Stimulated activated CD8-positive, alpha-beta memory T cell treated with anti-CD3 and anti-CD28 coated beads, Interleukin-7, amount 100 ng/mL, for 4 hours (primary cell): ENCODE measurements at places on chromosomes 11 and 22.

GRCh38 chr11:123035831-123036230 is 26.1 kb downstream of the HSPA8 start:
- no peak for DNase-seq

GRCh38 chr11:77503006-77503405 is 29.1 kb upstream of the PAK1 start:
- no peak for DNase-seq

- DNase-seq = no peak
These were observed 53.5 kb downstream of the KCNJ4 start for GRCh38 chr22:38401336-38402084.

DNA sequence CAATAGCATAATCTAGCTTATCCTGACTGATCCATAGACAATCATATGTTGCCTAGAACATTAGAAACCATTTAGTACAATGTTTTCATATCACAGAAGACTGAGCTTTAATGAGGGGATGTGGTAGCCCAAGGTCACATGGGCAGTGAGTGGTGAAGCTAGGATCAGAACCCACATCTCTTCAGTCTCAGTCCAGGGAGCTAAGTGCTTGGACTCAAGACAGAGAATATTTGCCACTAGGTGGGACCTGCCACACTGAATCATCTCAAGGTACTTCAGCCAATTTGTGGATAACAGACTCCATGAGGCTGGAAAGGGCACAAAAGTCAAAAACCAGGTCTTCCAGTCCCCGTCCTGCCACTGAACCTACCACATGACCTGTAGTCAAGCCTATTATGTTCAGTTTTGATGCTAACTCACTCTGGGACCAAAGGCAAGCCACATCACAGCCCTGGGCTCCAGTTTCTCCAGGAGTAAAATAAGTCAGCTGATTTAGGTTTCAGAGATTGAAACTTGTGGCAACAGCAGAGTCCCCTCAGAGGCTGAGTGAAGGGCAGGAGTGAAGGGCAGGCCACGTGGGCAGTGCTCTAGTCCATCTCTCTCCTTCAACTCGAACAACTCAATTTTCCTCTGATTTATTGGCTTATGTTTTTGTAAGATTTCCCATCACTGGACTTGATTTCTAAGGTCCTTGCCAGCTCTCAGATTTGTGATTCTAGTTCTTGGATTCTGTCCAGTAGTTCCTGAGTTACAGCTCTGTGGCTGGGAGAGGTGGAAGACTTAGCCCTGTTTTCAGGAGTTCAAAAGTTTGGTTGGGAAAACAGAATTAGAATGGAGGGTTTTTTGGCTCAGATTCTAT is 84.6 kb upstream of the PHOX2A start:
- DNase-seq = no peak

DNA sequence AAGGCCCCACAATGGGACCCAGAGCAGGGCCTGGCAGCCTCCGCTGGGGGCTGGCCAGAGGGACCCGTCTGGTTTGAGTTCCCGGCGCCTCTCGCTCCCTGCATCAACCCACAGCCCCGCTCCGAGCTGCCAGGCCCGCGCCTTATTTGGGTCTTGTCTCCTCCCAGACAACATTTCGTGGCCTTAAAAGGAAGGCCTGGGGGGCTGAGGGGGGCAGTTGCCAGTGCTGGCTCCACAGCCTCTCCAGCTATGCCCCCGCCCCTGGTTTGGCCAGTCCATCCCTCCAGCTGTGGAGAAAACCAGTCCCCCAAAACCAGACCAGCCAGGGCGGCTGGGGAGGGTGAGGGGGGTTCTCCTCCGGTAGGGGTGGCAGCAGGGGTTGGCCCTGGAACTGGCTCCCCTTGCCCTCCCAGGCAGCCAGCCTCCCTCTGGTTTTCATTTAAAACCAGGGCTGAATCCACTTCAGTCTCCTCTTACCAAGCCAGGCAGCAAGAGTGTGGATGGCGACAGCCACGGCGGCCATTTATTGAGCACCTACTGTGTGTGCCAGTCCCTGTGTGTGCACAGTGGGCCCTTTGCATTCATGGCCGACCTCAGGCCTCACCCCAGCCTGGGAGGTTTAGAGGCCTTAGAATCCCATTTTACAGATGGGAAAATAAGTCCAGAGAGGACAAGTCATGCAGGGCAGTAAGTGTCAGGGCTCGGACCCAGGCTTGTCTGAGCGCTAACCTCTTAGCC is 18.6 kb downstream of the EMID1 start:
- DNase-seq = no peak

GRCh38 chr11:77726524-77726923 is 88.9 kb upstream of the CLNS1A start:
- DNase-seq = no peak

GRCh38 chr11:106998916-106999188 is 19.4 kb downstream of the GUCY1A2 start:
- no peak for DNase-seq

DNA sequence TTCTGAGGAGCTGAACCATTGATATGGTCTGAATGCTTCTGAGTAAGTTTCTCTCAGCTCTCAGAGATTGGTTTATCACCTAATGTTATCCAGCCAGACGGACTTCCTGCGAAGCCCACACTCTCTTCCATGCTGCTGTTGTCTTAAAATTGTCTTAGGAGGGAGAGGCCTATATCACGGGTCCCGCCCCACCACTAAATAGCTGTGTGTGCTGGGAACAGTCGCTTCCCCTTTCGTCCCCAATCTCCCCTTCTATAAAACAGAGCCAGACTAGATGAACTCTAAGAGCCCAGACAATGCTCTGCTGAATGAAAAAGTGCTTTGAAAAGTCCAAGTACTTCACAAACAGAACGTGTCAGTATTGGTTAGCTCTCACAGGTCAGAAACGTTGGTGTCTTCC is 81.4 kb upstream of the AKIP1 start:
- DNase-seq = no peak

- no peak for DNase-seq
These were observed 17.3 kb downstream of the ABCC8 start for GRCh38 chr11:17459236-17459896.

DNA sequence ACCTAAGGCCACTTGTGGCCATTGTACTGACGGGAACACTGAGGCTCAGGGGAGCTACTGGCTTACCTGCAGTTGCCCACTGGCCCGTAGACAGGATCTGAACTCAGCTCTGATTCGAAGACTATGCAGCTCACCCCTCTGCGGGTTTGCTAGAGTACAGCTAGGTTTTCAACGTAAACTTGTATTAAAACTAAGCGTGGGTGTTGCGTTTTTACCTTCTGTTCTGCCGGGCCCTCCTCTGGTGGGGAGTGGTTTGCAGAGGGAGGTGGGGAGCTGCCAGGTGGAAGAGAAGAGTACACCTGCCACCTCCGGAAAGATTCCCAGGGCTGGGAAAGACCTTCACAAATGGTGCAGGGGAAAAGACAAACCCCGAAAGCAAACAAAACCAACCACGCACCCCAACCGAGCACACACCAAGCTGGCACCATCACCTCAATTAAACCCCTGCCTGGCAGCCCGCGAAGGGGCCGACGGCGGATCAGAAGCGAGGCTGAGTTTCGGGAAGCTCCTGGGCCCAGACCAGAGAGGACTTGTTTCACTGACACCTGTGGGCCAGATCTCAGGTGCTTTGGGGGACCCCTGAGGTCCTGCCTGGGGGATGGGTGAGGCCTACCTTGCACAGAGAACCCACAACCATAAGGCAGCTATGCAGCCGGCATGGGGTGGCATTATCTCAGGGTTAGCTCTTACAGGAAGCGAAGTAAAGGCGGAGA is 37.7 kb downstream of the SHISAL1 start:
- DNase-seq = no peak

DNA sequence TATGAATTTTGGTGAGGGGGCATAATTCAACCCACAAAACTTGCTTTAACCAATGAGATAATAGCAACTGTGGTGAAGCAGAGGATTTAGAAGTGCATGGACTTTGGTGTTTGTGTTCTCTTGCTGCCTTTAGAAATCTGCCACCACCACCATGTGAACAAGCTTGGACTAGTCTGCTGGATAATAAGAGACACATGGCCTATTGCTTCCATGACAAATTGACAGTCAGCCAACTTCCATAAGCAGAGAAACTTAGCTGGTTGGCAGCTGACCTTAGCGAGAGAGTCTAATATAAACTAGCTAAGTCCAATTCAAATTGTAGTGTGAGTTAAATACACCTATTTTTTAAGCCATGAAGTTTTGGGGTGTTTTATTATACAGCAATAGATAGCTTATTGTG is 482.1 kb upstream of the ANO5 start:
- no peak for DNase-seq
